Activated B cell treated with CpG ODN at 0.5 μM for 24 hours (primary cell): ENCODE measurements at places on chromosomes 6 and 20.

DNA sequence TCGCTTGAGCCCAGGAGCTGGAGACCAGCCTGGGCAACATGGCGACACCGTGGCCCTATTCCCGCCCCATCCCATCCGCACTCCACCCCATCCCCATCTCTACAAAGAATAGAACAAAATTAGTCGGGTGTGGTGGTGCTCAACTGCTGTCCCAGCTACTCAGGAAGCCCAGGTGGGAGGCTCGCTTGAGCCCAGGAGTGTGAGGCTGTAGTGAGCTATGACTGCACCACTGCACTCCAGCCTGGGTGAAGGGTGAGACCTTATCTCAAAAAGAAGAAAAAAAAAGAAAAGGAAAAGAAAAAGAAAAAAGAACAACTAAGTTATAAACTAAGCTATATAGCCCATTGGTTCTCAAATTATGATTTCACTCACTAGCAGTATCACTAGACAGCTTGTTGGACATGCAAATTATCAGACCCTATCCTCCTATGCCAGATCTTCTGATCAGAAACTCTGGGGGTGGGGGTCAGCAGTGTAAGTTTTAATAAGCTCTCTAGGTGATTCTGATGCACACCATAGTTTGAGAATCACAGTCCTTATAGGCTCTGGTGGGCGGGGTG lies 491 bp upstream of the ITCH start:
- no peak for DNase-seq

DNA sequence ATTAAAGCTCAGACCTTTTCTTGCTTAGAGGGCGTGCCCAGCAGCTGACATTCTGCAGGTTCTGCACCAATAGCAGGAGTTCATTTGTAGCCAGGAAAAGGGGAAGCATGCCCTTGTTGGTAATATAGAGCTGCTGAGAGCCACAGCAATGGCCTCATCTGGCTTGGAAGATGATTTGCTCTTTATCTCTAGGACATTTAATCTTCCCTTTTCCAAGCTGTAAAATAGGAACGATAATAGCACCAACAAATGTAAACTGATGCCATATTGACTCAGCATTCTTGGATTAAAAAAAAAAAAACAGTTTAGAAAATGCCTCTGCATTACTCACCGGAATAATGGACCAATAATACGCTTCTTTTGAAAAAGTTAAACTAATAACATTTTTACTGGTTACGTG lies 93.4 kb upstream of the SLC2A12 start:
- DNase-seq: no peak

GRCh38 chr20:11716239-11716944 lies 201.3 kb upstream of the BTBD3 start:
- DNase-seq: no peak

DNA sequence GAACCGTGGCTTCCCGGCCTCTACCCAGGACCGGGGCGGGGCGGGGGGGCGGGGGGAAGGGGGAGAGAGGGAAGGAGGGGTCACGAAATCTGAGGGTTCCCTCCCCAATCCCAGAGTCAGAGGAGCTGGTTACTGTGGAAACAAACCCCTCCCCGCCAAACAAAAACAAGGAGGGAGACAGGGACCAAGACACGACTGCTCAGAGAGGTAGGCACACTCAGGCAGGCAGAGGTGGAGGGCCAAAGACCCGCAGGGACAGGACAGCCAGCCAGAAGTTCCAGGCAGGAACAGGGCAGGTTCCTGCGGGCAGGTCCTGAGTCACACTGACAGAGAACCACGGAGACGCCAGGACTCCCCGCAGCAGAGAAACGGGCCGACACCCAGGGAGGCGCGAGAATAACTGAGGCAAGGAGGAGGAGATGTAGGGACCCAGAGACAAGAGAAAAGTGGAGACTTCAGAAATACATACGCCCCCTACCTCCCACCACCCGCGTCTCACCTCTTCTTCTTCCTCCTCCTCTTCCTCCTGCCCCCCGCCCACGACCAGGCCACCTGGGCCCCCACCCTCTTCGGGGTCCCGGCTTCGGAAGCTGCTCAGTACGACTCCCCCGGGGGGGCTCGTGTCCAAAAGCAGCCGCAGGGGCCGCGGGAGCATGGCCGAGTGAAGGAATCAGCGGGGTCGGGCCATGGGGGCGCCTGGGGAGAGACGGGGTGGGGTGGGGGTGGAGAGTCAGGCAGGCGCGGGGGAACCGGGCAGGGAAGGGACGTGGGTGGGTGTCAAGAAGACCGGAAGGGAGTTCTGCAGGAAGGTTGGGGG lies 578 bp downstream of the RGL2 start:
- peak; percentile 54 for DNase-seq

DNA sequence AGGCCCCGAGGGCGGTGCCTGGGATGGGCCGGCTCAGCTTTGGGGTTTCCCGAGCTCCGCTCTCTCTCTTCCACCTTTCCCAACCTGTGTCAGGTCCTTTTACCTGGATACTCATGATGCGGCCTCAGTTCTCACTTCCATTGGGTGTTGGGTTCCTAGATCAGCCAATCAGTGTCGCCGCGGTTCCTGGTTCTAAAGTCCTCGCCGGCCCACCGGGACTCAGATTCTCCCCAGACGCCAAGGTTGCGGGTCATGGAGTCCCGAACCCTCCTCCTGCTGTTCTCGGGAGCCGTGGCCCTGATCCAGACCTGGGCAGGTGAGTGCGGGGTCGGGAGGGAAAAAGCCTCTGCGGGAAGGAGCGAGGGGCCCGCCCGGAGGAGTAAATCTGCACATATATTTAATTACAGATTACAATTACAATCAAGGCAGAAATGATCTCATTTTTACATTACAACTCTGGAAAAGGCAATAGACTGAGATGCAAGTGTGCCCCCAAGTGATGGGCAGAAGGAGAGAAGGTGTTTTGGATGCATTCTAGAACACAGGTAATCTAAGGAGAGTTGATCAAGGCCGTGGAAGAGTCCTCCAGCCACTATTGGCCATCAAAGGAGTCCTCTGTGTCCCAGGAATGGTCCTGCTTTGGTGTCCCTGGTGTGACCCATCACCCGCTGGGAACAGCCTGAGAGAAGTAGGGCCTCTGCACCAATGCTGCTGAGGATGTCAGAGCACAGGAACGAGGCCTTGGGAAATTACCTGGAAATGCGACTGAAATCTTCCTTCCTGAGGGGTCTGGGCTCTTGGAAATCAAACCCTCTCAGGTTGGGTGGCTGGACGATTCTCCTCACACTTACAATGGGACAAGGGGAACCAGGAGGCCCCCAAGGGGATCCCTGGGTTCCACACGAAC lies 34.7 kb upstream of the MICB start:
- peak; percentile 79 for DNase-seq

DNA sequence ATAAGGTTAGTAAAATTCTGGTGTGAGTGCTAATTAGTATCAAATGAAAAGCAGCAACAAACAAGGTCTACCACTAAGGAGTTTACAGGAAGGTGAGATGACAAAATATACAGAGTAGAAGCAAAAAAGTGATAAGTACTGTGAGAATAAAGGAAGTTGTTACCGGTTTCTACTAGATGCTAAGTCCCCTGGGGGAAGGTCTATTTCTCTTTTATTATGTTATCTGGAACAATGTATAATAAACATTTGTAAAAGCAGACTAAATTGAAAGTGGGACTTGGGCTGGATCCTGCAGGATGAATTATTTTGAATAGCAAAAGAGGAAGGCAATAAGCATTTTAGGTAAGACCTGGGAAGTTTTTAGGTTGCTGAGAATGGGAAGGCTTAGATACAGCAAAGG lies 158.7 kb upstream of the SLC22A16 start:
- DNase-seq: no peak

DNA sequence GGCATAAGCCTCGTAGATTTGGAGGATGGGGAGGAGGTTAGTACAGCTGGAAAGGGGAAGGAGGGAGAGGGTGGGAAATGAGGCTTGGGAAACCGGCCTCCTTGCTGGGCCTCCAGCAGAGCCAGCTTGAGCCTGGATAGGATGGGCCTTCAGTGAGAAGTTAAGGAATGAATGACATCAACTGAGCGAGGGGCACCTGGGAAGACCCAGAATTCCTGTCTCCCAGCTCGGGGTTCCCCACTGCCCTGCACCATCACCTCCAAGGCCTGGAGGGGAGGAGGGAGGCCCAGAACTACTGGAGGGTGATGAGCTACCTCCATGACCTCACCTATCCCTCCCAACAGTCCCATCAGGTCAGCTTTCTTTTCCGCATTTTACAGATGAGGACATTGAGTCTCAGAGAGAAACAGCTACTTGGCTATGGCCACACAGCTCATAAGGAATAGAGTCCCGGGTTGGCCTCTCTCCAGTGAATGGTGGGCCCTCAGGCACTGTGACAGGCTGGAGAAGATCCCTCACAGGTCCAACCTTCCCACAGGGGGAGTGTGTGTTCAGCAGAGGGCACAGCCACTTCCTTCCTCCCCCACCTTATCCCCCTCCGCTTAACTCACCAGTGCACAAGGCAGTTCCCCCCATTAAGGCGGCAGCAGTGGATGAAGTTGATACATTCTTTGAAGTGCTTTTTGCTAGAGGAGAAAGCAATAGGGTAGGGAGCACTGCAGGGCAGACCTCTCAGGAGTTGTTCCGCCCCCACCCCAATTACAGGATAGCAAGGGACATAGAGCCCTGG lies 6.8 kb downstream of the DUSP15 start:
- no peak for DNase-seq

DNA sequence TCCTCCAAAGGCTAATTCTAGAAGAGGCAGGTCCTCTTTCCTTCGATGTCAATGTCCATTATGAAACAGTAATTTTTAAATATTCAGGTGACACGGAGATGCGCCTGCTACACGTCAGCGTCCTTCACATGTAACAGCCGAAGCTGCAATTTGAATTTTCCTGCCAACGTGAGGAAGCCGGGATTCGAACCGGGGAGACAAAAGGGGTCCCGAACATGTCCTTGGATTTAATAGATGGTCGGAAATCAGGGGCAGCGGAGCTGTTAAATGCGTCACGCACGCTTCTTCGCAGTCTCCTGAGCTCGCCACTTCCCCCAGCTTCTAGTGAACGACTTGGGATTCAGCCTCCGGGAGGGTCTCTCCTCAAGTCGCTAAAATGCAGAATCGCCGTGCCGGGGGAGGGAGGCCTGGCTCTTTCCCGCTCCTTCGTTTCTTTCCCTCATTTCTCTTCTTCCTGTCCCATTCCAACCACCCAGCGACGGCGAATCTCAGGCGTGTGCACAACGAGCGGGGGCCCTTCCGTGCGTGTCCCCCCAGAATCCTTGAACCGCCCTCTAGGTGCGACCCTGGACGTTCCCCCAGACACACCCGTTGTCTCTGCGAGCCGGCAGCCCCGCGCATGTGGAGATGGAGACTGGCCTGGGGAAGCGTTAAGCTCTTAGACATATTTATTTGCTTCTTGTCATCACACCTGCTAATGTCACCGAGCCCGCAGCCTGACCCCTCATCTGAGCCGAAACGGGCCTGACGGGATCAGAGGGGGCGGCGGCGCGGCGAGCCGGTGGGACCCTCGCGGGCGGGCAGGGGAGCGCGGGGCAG lies 1.3 kb upstream of the FOXC1 start:
- DNase-seq: no peak

DNA sequence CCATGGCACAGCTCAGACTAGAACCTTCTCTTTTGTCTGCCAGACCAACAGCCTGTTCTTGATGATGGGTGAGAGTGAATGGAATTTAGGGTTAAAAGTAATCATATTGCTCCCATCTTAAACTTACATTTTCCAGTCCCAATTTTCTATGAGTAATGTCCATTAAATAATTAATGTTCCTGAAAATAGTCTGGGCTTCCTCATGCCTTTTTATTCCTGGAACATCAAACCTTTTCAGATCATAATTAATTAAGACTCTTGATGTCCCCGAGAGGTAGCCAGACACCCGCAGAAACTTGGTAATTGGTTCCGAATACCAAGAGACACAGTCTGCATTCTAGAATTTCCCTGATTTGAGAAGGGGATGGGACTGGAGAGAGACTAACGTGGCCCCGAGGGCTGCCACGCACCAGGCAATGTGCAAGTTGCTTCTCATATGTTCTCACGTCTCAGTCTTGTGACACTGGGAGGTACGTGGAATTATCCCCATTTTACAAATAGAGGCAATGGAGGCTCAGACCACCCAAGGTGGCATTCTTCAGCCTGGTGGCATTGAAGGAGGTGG lies 78.6 kb upstream of the TOX2 start:
- DNase-seq: no peak

DNA sequence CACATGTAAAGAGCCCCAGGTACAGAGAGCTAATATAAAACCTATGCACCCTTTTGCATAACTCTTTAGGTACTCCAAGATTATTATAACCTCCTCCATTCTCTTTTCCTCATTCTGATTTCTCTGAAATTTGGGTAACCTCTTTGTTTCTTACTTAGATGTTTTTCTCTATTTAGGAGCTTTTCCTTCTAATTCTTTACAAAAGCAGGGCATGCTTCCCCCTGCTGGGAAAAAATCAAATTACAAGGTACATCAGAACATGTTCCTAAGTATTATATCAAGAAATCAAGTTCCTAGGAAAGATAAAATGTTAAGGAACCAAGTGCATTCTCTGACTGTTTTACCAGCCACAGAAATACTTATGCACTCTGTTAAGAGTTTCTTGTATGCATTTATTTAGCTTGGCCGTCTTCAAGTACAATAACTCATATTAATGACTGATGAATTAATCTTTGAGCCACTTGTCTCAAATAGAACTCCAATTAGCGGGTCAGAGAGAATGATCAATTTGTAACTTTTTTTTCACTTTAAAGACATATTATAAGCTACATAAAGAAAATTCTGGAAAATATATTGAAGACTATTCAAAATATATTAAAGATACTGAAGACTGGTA lies 2.1 kb downstream of the KHDRBS2 start:
- DNase-seq: no peak

DNA sequence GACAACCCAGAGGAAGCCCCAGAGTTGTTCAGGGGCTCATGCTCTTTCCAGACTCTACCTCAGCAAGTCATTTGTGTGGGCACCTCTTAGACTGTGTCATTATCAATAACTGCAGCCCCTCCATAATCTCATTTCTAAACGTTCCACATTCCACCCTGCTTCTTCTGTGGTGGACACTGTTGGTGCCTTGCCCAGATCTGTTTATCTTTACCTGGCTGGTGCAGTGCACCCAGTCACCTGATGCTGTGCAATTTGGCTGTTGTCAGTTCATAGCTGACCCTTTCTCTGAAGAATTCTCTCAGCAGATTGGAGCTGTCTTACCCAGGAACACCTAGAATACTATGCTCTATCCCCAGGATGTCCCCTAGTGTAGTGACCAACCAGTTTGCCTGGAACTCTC lies 80.0 kb downstream of the ATRN start:
- DNase-seq: no peak

- no peak for DNase-seq
These were observed 83.7 kb upstream of the ZFP64 start for GRCh38 chr20:52275181-52275691.
